C1 segment of cervical spinal cord (tissue), 14 donors: ENCODE measurements at places on chromosomes 4 and X.

- DNase-seq: no peak
These were observed 703.5 kb downstream of the PDHA2 start for GRCh38 chr4:96543346-96543745.

DNA sequence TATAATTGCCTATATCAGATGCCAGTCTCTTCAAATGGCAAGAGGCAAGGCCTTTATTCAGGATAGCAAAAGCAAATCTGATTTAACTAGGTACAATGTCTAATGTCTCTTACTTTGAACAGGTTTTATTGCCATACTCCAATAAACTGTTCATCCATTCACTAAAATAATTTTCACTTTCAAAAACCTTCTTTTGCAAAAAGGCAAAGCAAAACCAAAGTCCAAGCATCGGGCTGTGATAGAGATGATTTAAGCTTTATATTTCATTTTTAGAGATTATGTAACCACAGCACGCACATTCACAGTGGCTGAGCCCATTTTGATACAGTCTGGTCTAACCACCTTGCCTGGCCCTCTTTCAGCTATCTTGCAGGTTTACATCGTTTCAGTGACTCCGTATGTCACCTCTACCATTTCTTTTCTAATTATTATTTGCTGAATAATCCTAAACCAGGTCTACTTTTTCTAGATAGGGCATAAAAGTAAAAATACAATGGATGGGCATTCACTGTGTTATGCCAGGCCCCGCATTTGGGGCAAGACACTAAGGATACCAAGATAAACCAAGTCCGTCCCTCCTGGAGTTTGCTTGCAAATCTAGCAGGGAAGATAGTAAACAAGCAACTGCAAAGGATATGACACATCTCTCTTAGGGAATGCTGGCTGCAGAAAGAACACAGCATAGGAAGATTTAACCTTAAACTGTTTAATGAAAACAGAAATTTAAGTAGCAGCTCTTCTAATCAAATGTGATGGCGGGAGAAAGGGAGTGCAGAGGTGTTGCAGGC lies 1.8 kb downstream of the CASP3 start:
- DNase-seq: no peak

GRCh38 chr4:6893449-6894085 lies 16.1 kb upstream of the TBC1D14 start:
- DNase-seq: no peak

GRCh38 chr4:10456595-10457254 lies 501 bp downstream of the ZNF518B start:
- DNase-seq: peak; percentile 36

DNA sequence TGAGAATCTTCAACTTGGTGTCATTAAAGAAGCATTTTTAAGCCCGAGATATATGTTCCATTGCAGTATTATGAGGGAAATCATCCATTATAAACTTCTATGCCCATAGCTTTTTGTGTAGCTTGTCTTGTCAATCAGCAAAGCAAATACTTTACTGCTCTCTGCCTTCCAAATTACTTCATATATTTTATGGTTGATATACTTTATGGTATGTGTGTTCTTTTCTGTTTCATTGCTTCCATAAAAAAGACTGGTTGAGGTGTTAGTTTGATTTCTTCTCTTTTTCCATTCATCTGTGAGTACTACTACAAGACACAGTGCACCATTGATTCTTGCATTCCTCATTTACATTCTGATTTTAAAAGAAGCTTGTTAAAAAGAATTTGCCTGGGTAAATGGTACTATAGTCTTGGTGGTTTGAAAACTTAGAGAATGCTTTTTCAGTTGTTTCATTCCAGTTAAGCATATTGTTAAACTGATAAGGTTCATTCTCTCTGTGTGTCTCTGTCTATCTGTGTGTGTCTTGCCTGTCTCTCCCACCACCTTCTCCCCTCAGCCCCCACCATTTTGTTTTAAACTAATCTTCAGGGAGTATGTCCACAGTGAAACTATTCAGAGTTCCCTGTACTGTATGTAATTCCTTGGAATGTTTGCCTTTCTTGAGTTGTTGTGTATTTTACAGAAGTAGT lies 27.1 kb downstream of the STAG2 start:
- DNase-seq: no peak

DNA sequence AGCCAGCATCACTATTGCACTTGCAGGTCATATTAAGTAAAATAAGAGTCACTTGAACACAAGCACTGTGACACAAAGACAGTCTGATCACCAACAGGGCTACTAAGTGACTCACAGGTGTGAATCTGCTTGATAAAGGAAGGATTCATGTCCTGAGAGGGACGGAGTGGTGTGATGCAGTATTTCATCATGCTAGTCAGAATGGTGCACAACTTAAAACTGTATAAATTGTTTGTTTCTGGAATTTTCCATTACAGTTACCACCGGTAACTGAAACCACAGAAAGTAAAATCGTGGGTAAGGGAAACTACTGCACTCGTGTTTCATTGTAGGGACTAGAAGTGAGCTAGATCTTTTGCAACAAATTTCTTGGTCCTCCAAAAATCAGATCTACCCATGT lies 109.7 kb downstream of the ELOVL6 start:
- no peak for DNase-seq
